Astrocyte of the hippocampus (primary cell): ENCODE measurements at places on chromosomes 6 and 20.

- no peak for DNase-seq
These were observed 7.4 kb downstream of the ITPR3 start for GRCh38 chr6:33628401-33628964.

- no peak for DNase-seq
These were observed 23.6 kb downstream of the FOXA2 start for GRCh38 chr20:22560817-22561216.

GRCh38 chr6:141956868-141957267 lies 175.9 kb upstream of the GJE1 start:
- no peak for DNase-seq

GRCh38 chr20:22285555-22285954 lies 298.8 kb downstream of the FOXA2 start:
- DNase-seq = no peak

GRCh38 chr6:48535582-48536009 lies 424.6 kb upstream of the PTCHD4 start:
- peak; percentile 92 for DNase-seq

DNA sequence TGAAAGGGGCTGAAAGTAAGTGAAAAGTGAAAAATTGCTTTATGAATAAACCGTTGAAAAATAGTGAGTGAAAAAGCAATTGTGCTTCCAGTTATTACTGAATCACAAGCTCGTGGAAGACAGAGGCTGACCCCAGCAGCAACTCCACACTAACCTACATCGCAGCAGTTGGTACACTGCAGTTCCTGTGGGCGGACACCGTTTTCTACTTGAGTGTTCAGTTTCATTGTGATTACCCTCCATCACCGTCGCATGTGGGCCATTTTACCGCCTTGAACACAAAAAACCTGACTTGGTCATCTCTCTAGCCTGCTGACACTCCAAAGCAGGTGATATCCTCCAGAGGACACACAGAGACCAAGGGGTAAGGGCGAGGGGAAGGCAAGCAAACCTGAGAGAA lies 28.4 kb downstream of the PRDM1 start:
- no peak for DNase-seq

DNA sequence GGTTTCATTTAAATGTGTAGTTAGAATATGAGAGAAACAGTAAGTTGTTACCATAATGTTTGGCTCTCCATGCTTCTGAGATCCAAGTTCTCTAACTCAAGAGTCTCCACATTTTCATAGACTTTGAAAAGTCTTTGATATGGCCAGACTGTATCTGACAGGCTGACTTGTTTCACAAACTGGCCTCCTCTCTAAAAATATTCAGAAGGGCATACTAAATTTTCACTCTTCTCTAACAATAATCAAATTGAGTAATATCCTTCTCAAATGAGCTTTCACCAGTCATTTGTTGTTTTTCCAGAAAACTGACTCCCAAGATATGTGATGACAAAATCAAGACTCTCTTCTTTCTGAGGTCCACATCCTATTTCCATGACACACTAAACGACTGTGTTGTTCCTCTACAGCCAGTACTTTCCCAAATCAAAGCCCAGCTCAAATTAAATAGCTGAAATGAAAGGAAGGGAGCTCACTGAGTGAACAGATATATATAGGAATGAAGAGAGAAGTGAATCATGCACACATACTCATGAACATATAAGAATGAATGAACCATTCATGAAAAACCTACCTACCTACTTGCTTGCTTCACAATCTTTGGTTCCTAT lies 15.1 kb downstream of the HIVEP2 start:
- no peak for DNase-seq

- DNase-seq = no peak
These were observed 39.4 kb downstream of the TRAF3IP2 start for GRCh38 chr6:111566222-111566734.

DNA sequence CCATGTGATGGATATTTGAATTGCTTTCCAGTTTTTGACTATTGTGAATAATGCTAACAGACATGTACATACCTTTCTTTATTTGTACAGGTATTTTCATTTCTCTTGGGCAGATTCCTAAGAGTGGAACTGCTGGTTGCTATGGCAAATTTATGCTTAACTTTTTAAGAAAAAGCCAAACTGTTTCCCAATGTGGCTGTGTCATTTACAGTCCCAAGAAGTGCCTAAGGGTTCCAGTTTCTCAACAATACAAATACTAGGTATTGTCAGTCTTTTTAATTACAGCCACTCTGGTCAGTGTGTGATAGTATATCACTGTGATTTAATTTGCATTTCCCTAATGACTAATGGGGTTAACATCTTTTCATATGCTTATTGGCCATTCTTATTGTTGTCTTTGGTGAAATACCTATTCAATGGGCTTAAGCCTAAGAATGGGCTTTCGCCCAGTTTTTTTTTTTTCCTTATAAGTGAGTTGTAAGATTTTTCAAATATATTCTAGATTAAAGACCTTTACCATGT lies 10.3 kb downstream of the REPS1 start:
- DNase-seq = no peak

DNA sequence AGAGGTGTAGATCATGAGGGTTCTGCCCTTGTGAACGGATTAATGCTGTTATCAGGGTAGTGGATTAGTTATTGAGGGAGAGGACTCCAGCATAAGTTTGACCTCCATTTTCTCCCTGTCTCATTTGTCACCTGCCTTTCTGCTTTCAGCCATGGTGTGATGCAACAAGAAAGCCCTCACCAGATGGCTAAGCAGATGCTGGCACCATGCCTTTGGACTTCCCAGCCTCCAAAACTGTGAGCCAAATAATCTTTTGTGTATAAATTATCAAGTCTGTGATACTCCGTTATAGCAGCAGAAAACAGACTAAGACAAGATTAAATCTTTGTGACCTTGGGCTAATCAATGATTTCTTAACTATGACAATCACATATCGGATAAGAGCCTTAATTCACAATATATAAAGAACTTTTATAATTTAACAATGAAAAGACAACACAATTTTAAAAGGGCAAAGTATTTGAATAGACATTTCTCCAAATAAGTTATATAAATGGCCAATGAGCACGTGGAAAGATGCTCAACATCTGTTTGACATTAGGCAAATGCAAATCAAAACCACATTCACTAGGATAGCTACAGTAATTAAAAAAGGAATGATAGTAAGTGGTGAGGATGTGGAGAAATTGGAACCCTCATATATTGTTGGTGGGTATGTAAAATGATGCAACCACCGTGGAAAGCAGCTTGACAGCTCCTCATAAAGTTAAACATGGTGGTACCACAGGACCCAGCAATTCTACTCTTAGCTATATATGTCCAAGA lies 45.3 kb upstream of the IFNGR1 start:
- DNase-seq = no peak

- no peak for DNase-seq
These were observed 90.4 kb upstream of the FOXP4 start for GRCh38 chr6:41455818-41456217.

GRCh38 chr20:18702736-18703135 lies 110.8 kb upstream of the SCP2D1 start:
- DNase-seq = no peak

- DNase-seq = no peak
These were observed 97.3 kb downstream of the ADGRB3 start for GRCh38 chr6:68732423-68732822.

DNA sequence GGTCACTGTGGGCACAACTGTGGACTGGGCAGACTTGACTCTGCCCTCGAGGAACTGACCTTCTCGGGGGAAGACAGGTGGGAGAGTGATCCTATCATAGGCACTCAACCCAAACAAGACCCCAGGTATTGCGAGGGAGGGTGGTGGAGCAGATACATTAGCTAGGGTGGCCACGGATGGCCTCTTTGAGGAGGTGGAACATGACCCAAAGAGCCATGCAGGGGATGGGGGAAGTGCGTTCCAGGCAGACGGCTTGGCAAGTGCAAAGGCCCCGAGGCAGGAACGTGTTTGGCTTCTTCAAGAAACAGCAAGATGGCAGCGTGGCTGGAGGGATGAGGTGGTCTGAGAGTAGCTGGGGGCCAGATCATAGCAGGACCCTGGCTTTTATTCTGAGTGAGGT lies 167.6 kb downstream of the NFATC2 start:
- no peak for DNase-seq

DNA sequence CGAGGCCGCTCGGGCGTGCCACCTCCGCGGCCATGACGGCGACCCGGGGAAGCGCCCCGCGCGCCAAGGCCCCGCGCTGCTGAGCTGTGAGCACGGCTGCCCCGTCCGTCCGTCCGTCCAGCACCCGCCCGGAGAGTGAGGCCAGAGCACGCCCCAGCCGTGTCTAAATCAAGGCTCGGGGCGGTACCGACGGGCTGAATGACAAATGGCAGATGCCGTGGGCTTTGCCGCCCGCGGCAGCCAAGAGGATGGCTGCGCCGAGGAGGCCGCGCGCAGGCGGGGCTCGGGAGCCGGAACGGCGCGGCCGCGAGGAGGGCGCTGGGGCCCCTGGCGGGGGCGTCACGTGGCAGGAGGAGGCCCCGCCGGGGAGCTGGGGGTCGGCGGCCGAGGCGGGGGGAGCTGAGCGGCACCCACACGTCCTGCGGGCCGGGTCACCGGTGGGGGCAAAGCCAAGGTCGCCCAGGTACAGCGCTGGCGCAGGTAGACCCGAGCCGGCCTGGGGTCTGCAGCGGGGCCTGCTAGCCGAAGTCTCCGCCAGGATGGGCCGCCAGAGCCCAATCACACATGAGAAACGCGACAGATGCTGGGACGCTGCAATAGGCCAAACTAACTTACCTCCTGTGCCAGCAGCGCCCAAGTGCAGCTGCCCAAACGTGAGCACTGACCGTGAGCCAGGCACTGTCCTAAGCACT lies at the start of gene PLAGL1:
PLAGL1 (minus strand) TSS at position 140 of the 692 bp plus-strand sequence. CDS start 60,123 bp downstream, outside the sequence.
- peak; percentile 76 for DNase-seq

DNA sequence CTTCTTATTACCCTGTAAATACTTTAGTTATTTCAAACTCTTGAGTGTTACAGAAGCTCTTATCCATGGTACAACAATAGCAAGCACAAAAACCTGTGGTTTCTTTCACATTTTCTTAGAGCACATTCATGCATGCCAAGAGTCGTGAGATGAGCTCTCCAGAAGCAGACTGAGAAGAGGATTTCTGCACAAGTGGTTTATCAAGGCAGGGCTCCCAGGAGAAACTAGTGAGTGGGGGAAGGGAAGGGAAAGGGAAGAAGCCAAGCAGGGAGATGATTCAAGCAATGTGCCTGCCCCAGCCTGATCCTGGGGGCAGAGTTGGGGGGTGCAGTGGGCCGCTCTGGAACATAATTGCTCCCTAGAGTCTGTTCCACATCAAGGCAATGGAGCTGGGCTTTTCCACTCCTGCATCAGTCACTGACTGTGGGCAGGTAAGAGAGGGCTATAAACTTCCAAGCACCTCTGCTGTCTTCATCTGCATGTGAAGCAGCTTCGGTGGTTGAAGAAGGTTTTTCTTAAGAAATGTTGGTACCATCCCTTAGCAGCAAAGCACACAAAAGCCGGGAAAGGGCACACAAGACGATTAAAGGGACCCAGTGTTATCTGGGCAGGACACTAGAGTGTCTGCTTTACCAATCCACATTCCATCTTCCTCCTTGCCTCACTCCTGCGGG lies 152.1 kb downstream of the PLCB4 start:
- peak; percentile 80 for DNase-seq

DNA sequence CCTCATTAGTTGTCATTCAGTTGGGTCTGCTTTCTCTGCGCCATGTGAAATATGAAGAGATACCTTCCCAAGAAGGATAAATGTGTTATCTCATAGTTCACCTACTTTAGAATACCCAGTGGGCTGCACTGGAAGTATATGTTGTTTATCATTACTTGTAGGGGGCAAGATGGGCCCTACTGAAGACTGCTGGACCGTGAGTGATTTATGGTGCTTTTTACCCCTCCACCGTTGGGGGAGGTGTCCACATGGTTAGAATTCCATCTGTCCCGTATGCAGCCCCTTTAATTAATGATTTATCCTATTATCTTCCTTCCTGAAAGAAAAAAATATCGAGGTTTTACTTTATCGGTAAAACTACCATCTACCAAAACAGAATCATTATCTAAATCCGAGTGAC lies 97.0 kb downstream of the TSHZ2 start:
- DNase-seq = no peak
